ENCODE measurements at places on chromosomes 3 and 15.

DNA sequence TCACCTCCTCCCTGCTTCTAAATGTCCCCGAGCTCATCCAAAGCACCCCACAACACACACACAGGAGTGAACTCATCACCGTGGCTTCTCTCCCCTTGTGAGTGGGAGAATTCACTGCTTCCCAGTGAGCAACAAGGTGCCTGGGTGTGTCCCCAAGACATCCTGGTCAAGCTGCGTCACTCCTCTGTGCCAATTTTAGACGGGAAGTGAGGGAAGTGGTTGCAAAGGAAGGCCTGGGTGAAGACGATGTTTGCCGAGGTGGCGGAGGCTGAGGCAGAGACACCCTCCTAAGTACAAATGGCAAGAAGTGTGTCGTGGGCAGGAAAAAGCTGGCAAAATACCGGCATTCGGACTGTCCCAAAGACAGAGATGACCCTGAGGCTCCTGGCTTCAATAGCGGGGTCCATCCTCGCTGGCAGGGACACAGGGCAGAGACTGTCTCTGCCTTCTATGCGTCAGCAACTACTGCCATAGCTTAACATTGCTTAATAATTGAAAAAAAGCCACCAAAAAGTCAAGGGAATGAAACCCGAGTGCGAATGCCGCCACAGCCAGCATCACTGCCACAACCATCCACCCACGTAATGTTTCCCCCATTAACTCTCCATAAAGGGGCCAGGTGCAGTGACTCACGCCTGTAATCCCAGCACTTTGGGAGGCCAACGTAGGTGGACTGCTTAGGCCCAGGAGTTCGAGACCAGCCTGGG, 72.8 kb downstream of the VGLL4 start:
- no peak for DNase-seq

GRCh38 chr15:63587527-63587926, 9.7 kb upstream of the FBXL22 start:
- no peak for DNase-seq

- no peak for DNase-seq
Measured at GRCh38 chr15:48064421-48064820, 56.4 kb upstream of the SLC24A5 start.

DNA sequence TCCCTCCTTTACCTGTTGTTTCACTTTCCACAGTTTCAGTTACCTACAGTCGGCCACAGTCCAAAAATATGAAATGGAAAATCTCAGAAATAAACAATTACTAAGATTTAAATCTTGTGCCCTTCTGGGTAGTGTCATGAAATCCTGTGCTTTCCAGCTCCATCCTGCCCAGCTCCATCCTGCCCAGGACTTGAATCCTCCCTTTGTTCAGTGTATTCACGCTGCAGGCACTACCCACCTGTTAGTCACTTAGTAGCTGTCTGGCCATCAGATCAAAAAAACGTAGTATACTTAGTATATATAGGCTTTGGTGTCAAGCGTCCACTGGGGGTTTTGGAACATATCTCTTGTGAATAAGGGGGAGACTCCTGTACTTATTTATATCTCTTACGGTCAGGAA, 329.0 kb upstream of the SEMA6D start:
- peak; percentile 35 for DNase-seq

GRCh38 chr3:145942052-145942451, 218.9 kb downstream of the PLOD2 start:
- no peak for DNase-seq

- DNase-seq: peak; percentile 54
Measured at GRCh38 chr15:69609176-69609575, 156.6 kb downstream of the RPLP1 start.

DNA sequence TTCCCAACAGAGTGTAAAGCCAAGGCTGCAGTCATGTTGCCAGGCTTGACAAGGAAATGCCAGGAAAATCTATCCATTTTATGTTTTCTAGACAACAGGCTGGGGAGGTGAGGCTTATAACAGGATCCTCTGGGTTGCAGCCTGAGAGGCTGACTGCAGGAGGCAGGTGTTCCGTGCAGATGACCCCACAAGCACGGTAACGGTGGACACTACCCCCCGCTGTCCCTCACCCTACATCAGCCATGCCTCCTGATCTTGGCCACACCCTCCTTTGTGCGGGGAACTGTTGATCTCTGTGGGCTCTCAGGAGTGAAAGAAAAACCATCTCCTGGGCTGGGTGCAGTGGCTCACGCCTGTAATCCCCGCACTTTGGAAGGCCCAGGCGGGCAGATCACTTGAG, 68.0 kb upstream of the ADPGK start:
- no peak for DNase-seq

GRCh38 chr3:153209596-153209995, 47.6 kb downstream of the RAP2B start:
- DNase-seq: peak; percentile 50

DNA sequence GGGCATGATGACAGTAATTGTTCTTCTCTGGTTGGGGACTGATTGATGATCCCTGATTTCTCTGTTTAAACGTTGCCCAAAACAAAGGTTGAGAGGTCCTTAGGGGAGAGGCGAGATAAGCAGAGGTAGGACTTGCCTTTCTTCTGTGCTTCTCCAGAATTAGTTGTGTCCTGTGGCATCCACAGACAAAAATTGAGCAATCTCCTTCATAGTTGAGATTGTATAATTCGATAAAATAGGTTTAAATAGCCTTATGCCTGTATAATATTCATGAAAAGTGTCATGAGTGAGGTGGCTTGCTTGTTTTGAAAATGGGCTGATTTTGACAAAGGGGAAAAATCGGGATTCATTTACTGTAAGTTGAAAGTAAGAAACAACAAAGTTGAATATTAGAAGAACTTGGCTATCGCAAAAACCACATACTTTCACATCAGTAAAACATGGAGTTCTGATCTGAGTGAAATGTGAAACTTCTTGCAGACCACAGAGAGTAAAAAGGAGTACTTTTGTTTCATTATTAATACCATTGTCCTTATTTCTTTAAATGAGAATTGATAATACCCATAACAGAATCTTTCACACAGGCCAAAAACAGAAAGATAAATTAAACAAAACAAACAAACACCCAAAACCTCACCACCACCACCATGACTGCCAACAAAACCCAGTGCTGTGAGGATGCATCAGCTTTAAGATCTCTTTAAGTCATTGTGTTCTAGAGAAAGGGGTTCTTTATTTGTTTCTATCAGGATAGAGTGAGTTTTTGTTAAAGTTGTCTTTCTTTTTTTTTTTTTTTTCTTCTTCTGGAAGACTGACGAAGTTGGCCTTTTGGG, 155.7 kb downstream of the LPP start:
- DNase-seq: peak; percentile 35

DNA sequence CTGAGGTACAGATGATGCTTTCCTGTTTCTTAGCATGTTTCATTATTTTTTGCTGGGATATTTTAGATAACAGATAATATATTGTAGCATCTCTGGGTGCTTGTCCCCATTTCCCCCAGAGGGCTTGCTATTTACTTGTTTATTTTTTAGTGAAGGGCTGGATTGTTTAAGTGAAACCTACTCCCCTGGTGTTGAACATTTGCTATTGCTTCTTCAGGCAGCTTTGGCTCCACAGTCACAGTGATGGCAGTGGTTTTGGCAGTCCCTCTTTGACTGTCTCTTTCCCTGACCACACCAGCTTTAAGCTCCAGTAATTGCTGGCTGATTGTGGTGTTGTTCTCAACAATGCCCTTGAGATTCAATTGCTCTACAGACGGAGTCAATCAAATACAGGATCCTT, 128.9 kb downstream of the KLF13 start:
- DNase-seq: no peak

GRCh38 chr3:95289295-95289694, 1226.4 kb downstream of the NSUN3 start:
- peak; percentile 6 for DNase-seq

- no peak for DNase-seq
Measured at GRCh38 chr3:2713923-2714322, 396.3 kb downstream of the IL5RA start.

DNA sequence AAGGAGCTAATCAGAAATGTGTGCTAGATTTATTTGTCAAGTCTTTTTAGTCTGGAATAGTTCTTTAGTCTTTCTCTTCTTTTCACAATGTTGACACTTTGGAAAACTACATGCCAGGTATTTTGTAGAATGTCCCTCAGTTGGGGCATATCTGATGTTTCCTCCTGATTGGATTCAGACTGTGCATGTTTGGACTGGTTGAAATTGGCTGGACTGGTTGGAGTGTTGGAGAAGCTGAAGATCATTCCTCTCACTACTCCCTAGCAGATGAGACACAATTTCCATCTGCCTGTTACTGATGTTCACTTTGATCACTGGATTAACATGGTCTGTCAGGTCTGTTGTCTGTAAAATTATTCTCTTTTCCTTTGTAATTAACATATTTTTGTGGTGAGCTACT, 3.7 kb downstream of the NME9 start:
- no peak for DNase-seq

DNA sequence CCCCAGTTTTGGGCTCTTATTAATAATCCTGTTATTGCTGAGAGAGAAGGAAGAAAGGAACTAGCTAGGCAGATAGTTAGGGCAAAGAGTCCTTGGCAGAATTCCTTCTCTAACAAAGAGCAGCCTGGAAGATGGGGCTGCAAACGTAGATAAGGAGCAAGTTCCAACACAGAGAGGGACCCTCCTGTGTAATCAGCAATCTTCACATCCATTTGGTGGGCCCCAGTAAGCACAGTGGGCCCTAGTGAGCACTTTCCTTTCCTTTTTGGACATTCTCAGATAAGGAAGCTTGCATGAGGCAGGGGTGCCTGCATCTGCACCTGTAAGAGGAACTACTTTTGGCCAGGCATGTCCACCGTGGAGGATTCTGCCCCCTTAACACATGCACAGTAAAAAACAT, 119.6 kb upstream of the SGO1 start:
- DNase-seq: no peak

GRCh38 chr3:53571264-53571663, 76.9 kb downstream of the CACNA1D start:
- DNase-seq: no peak

DNA sequence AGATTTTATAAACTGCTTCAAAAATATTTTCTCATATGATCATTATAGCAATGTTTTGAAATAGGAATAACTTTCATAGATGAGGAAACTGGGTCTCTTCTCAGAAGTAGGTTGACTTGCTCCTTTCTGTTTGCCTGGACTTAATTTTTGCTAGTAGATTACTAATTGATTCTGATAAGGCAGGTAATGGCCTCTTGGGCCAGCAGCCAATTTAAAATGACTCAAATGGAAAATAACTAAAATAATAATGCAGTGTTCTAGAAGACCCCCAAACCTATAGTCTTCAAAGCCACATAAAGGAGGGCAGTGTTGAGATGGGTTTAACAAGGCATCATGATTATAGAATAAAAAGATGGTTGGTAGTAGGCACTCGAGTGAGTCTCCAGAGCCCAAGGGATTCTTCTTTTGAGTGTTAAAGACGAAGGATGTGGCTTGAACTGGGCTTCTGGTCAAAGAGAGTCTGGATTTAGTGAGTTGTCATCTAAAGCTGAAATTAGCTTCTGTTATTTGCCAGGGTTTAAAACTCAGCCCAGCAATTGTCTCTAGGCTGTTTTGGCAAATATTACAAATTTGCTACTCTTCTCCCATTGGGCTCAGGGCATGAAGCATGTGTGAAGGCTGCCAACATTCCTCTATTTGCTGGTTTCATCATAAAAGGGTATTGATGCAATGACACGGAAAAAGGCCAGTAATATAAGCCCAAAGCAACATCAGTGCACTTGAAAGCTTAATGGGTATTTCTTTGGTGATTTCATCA, 297.1 kb upstream of the MEIS2 start:
- no peak for DNase-seq

GRCh38 chr15:77538027-77538451, 94.7 kb downstream of the LINGO1 start:
- peak; percentile 25 for DNase-seq

DNA sequence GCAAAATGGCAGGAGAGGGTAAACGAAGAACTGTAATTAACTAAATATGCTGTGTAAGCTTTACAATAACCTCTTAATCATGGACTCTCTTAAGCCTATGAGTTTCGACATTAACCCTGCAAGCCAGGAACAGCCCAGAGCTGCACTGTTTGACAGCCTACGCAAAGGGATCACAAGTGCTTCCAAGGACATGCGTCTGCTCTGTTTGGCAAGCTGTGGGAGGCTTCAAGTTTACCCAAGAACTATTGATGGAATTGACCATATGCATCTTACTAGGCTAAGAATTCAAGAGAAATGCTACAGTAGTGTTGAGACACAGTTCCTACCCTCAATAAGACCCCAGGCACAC, 66.0 kb downstream of the PDZRN3 start:
- DNase-seq: no peak

GRCh38 chr15:45866616-45867015, 231.8 kb downstream of the SQOR start:
- peak; percentile 12 for DNase-seq

- no peak for DNase-seq
Measured at GRCh38 chr3:71447803-71448202, 135.7 kb downstream of the FOXP1 start.

GRCh38 chr3:29926378-29926777, 645.5 kb downstream of the RBMS3 start:
- no peak for DNase-seq

DNA sequence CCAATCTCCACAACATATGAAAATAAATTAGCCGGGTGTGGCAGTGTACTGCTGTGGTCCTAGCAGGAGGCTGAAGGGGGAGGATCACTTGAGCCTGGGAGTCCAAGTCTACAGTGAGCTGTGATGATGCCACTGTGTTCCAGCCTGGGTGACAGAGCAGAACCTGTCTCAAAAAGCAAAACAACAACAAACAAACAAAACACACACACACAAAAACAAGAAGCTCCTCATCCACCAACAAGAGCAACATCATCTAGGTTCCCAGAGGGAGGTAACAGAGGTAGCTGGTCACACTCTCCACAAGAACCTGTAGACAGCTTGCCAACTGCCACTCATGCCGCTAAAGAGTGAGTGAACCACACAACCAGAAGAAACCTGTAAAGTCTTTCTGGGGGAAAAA, 34.8 kb downstream of the PTPN9 start:
- no peak for DNase-seq

GRCh38 chr15:57329582-57330367, 46.5 kb upstream of the CGNL1 start:
- no peak for DNase-seq

DNA sequence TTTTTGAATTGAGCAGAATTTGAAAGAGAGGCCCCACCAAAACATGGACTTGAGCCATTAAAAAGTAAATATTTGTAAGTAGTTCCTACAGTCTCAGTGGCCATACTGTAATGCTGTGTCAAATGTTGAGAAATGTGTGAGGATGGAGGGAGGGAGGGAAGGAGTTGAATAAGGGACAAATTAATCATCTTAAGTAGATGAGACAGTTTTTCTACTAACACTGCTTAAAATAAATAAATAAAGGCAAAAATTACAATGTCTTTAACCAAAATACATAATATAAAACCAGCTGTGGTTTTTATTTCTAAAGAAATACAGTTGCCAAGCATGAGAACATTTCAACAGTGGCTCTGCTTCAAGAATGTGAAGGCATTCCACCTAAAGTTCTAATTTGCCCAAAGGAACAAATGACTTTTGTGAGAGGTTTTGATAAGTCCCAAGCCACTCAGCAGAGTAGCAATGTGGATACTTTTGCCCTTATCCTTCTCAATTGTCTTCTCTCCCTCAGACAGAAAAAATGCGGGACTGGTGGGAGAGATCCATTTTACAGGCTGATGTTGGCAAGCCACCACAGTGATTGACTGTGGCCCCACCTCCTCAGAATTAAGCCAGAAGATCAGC, 427.0 kb upstream of the RARB start:
- no peak for DNase-seq

GRCh38 chr3:185153861-185154629, 1.2 kb upstream of the C3orf70 start:
- no peak for DNase-seq

GRCh38 chr3:130906374-130906995, 12.6 kb downstream of the ATP2C1 start:
- DNase-seq: no peak
